CD4-positive, alpha-beta T cell treated with Interferon gamma for 1 hour (primary cell): ENCODE measurements at places on chromosomes 12 and 14.

- no peak for DNase-seq
These were observed 3.9 kb downstream of the SLCO1A2 start for GRCh38 chr12:21330682-21331253.

GRCh38 chr12:31118347-31119191 lies 44.9 kb downstream of the DDX11 start:
- DNase-seq: peak; percentile 23

- DNase-seq: no peak
These were observed 6.7 kb downstream of the KRT81 start for GRCh38 chr12:52284562-52285171.

GRCh38 chr12:126055521-126055920 lies 990.3 kb downstream of the AACS start:
- DNase-seq: no peak

GRCh38 chr14:46215801-46216200 lies 435.8 kb downstream of the RPL10L start:
- DNase-seq: no peak

GRCh38 chr12:67056329-67056728 lies 212.8 kb upstream of the CAND1 start:
- DNase-seq: no peak

- DNase-seq: peak; percentile 47
These were observed 16.6 kb downstream of the FBRSL1 start for GRCh38 chr12:132506328-132507160.

DNA sequence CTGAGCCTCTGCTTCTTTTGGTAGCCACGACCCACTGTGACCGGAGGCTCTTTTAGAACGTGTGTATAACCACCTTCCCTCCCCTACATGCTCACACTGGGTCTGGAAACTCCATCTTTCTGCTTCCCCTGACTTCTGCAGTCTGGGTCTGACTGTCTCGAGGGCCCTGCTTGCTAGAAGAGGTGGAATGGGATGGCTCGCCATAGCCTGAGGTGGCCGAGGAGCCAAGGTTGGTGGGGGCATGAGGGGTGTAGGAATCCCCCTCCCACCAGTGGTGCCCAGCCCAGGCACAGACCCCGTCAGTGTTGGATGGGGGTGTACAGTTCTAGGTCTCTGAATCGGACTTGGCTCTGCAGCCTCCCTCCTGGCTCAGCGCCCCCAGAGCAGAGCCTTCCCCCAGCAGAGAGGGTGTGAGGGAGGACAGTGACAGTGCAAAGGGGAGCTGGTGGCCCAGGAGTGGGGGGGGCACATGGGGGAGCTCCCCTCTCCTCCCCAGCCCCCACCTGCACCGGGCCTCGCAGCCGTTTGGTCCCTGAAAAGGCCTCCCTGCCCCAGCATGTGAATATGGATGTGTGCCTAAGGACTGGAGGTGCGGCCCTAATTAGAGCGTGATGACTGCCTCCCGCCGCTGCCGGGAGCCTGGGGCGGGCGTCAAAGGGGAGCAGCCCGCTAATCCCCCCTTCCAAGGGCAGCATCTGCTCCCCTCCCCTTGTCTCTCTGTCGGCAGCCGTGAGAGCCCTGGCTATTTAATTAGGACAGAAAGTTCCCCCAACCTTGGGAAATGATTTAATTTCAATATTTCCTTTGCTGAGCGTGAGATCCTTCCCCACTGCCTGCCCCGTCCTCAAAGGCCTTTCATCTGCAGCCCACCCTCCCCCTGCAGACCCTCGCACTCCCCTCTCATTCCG lies 196.2 kb upstream of the C14orf180 start:
- DNase-seq: no peak

DNA sequence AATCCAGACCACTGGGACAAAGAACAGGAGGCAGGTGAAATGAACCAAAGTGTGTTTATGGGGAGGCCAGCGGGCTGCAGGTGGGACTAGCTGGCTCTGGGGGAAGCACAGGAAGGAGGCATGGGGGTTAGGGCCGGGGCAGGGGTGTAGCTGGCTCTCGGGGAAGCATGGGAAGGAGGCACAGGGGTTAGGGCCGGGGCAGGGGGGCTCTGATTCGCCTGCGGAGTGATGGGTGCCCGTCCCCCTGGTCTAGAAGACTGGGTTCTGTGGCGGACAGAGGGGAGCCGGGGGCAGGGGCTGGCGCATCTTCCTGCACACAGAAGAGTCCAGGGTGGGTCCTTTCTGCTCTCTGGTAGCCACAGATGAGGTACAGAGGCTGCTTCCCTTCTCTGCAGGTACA lies 310.3 kb downstream of the TMEM121 start:
- DNase-seq: no peak

DNA sequence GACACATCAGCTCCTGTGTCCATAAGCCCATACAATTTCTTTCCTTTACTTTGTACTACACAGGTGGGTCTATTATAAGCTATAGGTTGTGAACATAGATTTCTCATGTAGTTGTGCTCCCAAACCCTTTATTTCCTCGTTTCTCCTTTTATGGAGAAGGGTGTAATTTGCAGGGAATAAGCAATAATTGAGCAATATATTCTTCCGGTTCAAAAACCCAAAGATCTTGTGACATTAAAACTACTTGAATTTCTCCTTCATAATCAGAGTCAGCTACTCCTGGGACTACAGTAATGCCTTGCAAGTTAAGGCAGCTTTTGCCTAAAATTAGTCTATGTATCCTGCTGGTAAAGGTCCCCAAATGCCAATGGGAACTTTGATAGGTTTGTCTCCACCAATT lies 19.1 kb upstream of the MAPKAPK5 start:
- no peak for DNase-seq

DNA sequence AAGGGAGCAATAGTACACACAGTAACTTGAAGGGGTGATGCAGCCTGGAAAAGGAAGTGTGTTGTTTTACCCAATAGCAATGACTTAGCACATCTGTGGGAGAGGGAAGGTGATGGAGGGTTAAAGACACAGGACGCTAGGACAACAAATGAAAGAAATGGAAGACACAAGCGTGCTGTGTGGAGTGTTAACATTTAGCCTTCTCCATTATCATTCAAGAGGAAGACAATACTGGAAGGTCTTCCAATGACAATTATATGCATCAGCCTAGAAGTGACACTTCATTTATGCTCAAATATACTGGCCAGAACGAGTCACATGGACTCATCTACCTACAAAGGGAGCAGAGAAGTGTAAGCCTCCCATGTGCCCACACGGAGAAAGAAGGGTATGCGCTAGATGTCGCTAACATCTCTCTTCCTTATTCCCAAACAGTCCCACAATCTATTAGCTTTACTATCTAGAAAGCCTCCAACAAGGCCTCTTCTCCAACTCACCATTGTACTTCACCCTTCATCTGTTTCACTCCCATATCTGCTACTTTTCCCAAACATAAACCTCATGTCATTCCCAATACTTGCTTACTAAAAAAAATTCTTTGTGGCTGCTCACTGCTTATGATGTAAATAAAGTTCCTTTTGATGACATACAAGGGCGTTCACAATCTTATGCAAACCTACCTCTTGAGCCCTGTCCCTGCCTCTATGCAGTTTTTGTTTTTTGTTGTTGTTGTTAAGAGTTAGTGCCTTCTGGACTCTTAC lies 20.3 kb downstream of the PPM1H start:
- DNase-seq: no peak

GRCh38 chr14:100391173-100391572 lies 68.0 kb downstream of the SLC25A47 start:
- DNase-seq: no peak

DNA sequence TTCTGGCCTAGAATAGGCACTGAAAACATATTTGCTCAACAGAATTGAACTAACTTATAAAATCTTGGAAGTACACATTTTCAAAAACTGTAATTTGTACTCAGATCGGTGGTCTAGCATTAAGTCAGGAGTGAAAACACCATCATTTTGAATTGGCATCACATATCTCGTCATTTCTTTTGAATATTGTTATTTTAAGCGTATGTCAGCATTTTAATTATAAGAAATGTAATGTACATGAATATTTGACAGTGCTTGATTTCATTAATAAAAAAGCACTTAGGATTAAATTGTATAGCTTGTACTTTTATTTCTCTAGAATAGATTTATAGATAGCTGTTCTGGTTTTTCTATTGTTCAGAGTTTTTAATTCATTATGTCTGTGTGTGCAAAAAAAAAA lies 892.2 kb downstream of the BCL11B start:
- DNase-seq: no peak

GRCh38 chr12:113831016-113831415 lies 135.1 kb downstream of the RBM19 start:
- DNase-seq: no peak

GRCh38 chr12:118166946-118167345 lies 31.0 kb downstream of the PEBP1 start:
- DNase-seq: no peak

GRCh38 chr12:74415633-74416032 lies 122.0 kb upstream of the ATXN7L3B start:
- DNase-seq: no peak

DNA sequence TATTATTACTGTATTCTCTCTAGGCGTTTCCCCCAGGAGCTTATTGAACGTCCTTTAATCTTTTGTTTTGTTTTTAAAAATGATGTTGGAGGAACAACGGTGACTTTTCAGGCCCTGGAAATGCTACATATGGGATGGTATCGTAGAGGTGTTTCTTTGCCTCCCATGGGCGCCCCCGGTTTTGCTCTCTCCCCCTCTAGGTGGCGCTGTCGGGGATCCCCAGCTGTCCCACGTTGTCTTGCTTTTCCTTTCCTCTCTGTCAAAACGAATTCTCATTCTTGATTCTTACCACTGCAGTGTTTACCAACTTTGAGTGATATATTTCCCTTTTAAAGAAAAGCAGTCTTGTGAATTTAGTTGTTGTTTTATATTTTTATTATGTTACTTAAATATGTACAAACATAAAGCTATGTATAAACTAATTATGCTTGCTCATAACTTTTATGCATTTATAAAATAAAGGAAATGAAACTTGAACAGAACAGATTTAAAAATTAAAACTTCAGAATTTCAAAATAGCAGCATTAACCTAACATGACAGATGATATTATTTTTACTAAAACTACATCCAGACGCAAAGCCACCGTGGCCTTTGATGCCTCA lies 171.9 kb downstream of the RGS6 start:
- DNase-seq: no peak

GRCh38 chr12:106248846-106249371 lies 1.1 kb upstream of the CKAP4 start:
- peak; percentile 62 for DNase-seq

GRCh38 chr12:20282401-20282800 lies 85.9 kb upstream of the PDE3A start:
- no peak for DNase-seq

GRCh38 chr12:91211866-91212265 lies 29.2 kb upstream of the DCN start:
- no peak for DNase-seq

DNA sequence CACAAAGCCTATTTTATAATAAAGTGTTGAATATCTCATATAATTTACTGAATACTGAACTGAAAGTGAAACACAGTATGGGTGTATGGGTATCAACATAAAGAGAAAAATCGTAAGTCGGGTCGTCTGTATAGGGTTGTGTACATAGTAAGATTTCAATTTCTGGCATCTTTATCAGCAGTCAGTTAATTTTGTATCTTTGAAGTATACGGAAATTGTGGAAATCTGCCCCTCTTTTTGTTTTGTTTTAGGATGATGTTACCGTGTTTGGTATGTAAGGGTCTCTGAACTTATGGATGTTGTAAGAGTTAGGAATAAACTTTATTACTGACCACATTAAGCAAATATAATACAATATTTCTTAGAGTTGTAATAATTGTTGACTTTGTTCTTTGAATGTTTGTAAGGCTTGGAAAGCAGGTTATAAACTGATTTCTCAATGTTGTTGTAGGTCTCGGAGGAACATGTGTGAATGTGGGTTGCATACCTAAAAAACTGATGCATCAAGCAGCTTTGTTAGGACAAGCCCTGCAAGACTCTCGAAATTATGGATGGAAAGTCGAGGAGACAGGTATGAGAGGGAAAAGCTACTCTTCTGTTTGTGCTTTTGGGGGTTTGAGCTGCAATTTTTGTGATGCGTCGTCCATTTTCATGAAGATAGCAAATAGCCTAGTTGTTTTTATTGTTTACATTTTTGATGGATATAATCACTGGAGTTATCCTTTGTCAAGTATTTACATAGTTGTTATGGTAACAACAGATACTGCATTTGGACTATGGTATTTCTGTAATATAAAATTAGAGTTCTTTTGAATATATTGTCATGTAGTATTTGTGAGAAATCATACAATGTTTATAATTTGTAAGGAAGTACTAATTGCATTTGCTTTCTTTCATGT lies 12.0 kb downstream of the EID3 start:
- DNase-seq: no peak

GRCh38 chr12:65276916-65277530 lies 1.5 kb upstream of the MSRB3 start:
- no peak for DNase-seq

DNA sequence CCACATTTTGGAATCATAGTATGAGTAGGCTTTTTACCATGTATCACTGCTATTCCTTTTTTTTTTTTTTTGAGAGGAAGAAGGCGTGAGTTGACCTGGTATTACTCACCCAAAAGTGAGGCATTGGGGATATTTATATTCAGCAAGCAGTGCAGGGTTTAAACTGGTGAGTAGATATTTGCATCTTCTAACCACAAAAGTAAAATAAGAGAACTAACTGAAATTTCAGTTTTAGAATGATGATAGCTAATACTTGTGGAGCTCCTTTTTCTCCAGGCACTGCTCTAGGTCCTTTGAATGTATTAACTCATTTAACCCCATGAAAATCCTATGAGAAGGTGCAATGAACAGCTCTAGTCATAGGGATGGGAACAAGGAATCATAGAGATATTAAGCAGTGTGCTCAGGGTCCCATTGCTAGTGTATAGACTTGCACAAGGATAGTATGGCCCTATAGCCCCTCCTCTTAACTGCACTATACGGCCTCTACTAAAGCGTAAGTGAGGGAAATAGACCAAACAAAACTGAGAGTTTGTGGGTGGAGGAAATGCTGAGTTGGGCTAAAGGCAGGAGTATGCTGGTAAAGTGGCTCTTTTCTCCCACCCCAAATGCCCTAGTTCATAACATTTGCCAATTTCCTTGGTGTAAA lies 104.3 kb upstream of the MAX start:
- DNase-seq: no peak

GRCh38 chr12:116382686-116383530 lies 105.4 kb upstream of the MED13L start:
- DNase-seq: no peak

DNA sequence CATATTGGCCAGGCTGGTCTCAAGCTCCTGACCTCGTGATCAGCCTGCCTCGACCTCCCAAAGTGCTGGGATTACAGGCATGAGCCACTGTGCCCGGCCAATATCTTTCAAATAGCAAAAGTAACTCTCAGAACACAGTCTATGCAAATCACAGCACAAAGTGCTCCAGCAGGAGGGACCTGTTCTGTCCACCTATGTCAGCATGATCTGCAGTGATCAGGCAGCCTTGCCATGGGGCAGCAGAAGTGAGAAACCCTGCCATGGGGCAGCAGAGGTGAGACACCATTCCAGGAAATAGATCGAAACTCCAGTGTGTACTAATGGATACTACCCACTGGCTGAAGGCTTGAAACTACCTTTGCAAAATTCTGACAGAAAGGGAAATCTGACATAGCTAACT lies 78.5 kb upstream of the EIF5 start:
- no peak for DNase-seq
